Fibroblast of skin of back (primary cell): ENCODE measurements at places on chromosomes 1 and 21.

- no peak for DNase-seq
These were observed 4.8 kb downstream of the FTCD start for GRCh38 chr21:46150491-46151121.

- DNase-seq = no peak
These were observed 40.3 kb upstream of the THEM4 start for GRCh38 chr1:151949371-151950193.

DNA sequence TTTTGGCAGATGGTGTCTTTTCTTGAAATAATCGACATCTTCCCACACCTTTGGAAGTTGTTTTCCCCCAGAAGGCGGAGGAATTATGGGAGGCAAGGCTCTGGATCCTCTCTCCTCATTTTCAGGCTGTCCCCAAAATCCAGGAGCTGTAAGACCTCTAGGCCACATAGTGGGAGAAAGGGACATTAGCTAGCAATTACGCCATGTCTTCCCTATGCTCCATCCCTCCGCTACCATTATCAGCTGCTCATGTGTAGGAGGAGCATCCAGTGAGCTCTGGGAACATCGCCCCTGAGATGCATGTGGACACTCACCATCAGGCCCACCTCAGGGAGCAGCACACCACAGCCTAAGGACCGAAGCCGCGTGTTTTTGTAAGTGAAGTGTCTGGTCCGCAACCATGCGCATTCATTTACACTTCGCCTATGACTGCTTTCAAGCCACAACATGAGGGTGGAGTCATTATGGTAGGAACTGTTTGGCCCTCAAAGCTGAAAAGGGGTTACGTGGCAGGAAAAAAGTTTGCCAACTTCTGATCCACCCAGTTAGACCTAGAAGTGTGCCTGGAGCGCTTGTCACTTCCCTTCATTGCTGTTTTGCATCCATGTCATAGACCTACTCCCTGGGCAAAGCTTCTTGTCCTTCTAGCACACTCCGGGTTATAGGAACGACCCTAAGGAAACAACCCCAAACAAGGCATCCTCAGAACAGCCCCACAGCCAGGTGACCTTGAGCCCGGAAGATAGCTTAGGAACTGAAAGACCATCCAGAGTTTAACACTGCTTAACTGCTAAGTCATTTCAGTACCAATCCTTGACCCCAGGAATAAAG, 85.5 kb downstream of the C1orf94 start:
- no peak for DNase-seq

DNA sequence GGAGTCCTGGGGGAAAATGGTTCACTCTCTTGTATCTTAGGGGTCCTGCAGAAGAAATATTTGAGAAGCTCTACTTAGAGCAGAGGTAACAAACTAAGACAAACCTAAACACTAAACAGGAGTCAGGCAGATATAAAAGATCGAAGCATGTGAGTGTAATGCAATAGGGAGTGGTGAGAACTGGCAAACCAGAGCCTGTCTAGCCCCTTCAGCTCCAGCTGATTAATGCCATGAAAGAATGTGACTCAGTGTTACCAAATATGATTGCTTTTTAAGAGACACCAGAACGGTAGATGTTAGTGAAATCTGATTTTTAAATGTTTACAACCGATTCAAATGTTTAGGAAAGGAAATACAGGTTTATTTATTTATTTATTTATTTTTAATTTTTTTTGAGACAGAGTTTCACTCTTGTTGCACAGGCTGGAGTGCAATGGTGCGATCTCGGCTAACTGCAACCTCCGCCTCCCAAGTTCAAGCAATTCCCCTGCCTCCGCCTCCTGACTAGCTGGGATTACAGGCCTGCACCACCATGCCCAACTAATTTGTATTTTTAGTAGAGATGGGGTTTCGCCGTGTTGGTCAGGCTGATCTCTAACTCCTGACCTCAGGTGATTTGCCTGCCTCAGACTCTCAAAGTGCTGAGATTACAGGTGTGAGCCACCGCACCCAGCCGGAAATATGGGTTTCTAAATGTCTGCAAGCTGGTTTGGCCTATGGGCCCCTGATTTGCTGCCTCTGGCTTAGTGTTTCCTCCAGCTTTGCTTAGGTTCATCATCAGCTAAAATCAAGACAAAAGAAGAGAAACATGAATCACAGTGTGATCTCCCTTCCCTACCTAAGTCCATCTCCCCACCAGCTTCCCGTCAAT, 12.2 kb downstream of the TXNIP start:
- DNase-seq = no peak

DNA sequence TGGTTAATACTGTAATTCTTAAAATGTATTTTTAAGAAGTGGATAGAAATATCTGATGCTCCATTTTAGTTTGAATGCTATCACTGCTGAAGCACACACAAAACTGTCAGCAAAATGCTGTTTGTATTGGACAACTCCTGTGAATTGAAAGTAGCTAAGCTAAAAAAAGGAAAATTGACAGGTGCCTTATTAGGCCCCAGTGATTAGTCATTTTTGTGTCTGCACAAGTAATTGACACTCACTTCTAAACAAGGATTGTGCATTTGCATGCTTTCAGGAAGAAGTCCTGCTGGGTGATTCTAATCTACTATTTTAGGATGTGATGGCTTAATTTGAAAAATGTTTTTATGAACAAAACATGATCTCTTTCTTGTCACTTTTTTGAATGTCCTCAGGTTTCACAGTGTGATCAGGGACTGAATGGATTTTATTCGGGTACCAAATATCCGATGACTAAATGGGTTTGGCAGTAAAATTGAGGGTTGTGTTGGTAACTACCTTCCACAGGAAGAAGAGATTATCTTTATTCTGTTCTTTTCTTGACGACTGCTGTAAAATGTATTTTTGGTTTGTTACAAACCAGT, 13.0 kb upstream of the MAP3K7CL start:
- DNase-seq = no peak
